ENCODE measurements at places on chromosomes 3 and 15. TPM values are rescaled to one million over a fixed set of nuclear protein-coding genes. Genes with fewer than 3 reads are reported as not detected.

DNA sequence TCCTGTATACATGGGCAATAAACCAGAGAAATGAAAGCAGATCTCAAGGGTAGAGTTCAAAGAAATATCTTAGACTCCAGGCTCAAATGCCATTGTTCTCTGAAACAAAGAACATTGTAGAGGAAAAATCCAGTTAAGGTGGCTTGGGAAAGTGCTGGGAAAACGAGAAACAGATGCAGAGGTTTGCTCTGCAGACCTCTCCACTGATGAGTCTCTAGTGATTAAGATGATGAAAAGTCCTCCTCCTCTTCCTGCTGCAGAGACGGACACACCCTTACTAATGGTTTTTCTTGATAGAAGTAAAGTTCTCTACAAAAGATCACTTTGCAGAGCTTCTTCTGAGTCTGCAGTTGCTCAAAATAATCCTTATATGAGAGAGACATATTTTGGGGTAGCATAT is 264.7 kb downstream of the GABRG3 start:
- DNase-seq = no peak
- no peaks in the 10 kb centered on the region for H3K4me1 ChIP-seq
- no peak overlapping the region for H3K4me3 ChIP-seq
- no peak overlapping the region for H3K27ac ChIP-seq
- no peaks in the 10 kb centered on the region for H3K36me3 ChIP-seq

DNA sequence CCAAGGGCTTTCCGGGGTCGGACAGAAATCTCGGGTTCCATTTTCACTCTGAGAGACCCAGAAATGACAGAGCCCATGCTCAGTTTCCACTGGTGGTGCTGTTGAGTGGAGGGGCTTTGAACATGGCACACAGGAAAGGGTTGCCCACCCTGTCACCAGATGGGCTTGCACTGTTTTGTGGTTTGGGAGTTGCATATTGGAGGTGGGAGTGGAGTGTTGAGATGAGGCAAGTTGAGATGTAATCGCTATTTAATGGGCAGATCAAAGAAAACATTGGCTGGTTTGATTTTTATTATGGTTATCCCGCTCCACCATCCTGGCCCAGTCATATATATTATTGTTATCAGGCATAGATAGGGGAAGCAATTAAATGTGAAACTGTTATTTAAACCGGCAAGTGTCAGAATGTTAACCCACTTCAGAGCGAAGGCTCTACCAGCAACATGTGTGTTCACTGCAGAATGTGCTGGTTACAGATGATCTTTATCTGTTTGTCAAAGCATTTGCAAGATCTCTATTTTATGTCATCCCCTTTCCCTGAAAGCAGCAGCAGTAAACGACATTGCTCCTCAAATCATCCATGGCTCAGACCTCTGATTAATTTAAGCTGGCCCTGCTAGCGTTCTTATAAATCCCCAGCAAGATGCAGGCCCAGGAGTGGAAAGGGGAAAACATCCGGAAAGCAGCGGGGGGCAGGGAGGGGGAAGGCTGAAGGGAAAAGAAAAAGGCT is 58.3 kb upstream of the TSEN2 start:
- no peak overlapping the region for H3K27ac ChIP-seq
- H3K4me1 ChIP-seq = peaks cover 6% of the 10 kb centered on the region
- H3K36me3 ChIP-seq = no peaks in the 10 kb centered on the region
- H3K4me3 ChIP-seq = no peak overlapping the region
- peaks cover 19% of the 10 kb centered on the region for H3K27me3 ChIP-seq

STRIT1 gene
- not detected for total RNA-seq

ESYT3 gene
- 0.17 TPM for total RNA-seq

GRCh38 chr15:86603466-86603865 is 523.8 kb downstream of the AGBL1 start:
- no peaks in the 10 kb centered on the region for H3K4me1 ChIP-seq
- H3K4me3 ChIP-seq = no peak overlapping the region
- DNase-seq = no peak

- H3K36me3 ChIP-seq = no peaks in the 10 kb centered on the region
- peaks cover 21% of the 10 kb centered on the region for H3K27me3 ChIP-seq
- H3K4me3 ChIP-seq = no peak overlapping the region
- H3K4me1 ChIP-seq = peaks cover 8% of the 10 kb centered on the region
These were observed 8.4 kb upstream of the CA12 start for GRCh38 chr15:63389902-63390670.

DNA sequence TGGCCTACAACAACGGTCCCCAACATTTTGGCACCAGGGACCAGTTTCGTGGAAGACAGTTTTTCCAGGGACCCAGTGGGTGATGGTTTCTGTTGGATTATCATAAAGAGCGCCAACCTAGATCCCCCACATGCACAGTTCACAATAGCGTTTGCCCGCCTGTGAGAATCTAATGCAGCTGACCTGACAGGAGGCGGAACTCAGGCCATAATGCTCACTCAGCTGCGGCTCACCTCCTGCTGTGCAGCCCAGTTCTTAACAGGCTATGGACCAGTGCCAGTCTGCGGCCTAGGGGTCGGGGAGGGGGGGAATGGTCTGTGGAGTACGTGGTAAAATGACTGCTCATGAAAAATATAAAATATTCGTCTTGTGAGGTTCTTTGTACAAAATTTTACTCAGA is 518.5 kb upstream of the CADM2 start:
- no peak overlapping the region for H3K27ac ChIP-seq
- no peaks in the 10 kb centered on the region for H3K4me1 ChIP-seq
- no peaks in the 10 kb centered on the region for H3K27me3 ChIP-seq
- no peaks in the 10 kb centered on the region for H3K36me3 ChIP-seq

- H3K4me1 ChIP-seq = peaks cover 6% of the 10 kb centered on the region
These were observed 3.4 kb downstream of the LINGO1 start for GRCh38 chr15:77629070-77630030.

THSD4 gene
- not detected for total RNA-seq

PTX3 gene
- total RNA-seq = not detected
